ENCODE measurements at places on chromosomes 12 and 14. TPM values are rescaled to one million over a fixed set of nuclear protein-coding genes. Genes with fewer than 3 reads are reported as not detected.

DNA sequence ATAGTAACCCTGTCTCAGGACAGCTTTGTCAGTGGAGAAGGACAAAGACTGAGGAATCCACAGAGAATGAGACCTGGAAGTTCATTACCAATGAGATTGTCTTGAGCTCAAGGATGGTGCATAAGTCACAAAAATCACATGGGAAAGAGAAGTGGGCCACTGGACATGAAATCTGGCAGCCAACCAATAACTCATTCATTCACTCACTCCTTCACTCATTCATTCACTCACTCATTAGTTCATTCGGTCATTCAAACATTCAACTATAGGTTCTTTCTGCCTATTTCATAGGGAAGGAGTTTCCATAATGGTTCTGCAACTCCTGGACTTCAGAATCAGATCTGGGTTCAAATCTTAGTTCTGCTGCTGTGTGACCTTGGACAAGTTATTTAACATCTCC, 18.2 kb upstream of the WSCD2 start:
- H3K27me3 ChIP-seq, result no peaks in the 10 kb centered on the region
- H3K27ac ChIP-seq, result no peak overlapping the region
- H3K4me1 ChIP-seq, result no peaks in the 10 kb centered on the region
- DNase-seq, result no peak
- no peaks in the 10 kb centered on the region for H3K36me3 ChIP-seq
- H3K4me3 ChIP-seq, result no peak overlapping the region

- no peaks in the 10 kb centered on the region for H3K27me3 ChIP-seq
- H3K4me1 ChIP-seq, result peaks cover 50% of the 10 kb centered on the region
- no peak overlapping the region for H3K4me3 ChIP-seq
These were observed 282.4 kb downstream of the ZFP36L1 start for GRCh38 chr14:68510201-68511128.

DNA sequence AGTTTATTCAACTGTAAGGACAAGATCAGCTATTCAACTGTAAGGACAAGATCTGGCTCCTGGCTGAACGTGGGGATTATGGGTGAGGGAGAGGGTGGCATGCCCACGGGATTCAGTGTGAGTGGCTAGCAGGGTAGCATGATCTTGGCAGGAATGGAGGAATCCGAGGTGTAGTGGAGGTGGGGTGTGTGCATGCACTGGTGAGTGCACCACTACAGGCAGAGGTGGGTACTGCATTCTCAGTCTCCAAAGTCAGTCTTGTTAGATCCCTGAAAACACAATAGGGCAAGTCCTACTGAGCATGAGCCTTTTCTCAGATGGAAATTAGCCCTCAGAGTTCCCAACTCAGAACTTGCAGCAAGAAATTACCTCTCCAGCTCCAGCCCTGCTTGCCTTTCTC, 32.2 kb upstream of the DCD start:
- H3K4me1 ChIP-seq, result no peaks in the 10 kb centered on the region
- H3K36me3 ChIP-seq, result no peaks in the 10 kb centered on the region
- no peak overlapping the region for H3K27ac ChIP-seq
- H3K4me3 ChIP-seq, result no peak overlapping the region
- no peaks in the 10 kb centered on the region for H3K27me3 ChIP-seq

- H3K36me3 ChIP-seq, result no peaks in the 10 kb centered on the region
- no peak for DNase-seq
- no peaks in the 10 kb centered on the region for H3K4me1 ChIP-seq
- H3K4me3 ChIP-seq, result no peak overlapping the region
- no peak overlapping the region for H3K27ac ChIP-seq
These were observed 170.6 kb downstream of the SLC2A13 start for GRCh38 chr12:39935275-39935674.

ARF3 gene
- total RNA-seq, result 169 TPM

GPD1 gene
- total RNA-seq, result 0.26 TPM

- H3K4me3 ChIP-seq, result no peak overlapping the region
- H3K4me1 ChIP-seq, result no peaks in the 10 kb centered on the region
- DNase-seq, result no peak
- no peaks in the 10 kb centered on the region for H3K27me3 ChIP-seq
These were observed 137.0 kb downstream of the SLC25A21 start for GRCh38 chr14:37035401-37035800.

- DNase-seq, result no peak
- peaks cover 6% of the 10 kb centered on the region for H3K36me3 ChIP-seq
- H3K27me3 ChIP-seq, result no peaks in the 10 kb centered on the region
- H3K27ac ChIP-seq, result no peak overlapping the region
These were observed 66.8 kb downstream of the CLIP1 start for GRCh38 chr12:122355706-122356105.

DNA sequence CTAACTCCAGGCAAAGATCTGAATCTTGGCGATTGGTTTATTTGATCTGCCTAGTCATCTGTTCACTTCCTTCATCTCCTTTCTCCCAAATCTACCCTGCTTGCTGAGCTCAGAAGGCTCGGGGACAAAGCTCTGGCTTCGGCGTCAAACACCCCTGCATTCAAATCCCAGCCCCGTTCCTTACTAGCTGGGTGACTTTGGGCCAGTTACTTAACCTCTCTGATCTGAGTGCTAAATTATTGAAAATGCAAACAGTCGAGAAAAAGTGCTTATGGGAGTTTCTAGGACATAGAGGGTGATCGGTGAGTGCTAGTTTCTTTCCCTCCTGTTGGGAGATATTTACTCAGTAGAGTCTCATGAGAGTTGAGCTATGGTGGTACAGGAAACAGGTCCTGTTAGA, 121.2 kb upstream of the RFLNA start:
- no peak for DNase-seq
- H3K36me3 ChIP-seq, result no peaks in the 10 kb centered on the region
- H3K4me3 ChIP-seq, result no peak overlapping the region

AQP5 gene
- total RNA-seq, result not detected

C12orf50 gene
- total RNA-seq, result not detected

DNA sequence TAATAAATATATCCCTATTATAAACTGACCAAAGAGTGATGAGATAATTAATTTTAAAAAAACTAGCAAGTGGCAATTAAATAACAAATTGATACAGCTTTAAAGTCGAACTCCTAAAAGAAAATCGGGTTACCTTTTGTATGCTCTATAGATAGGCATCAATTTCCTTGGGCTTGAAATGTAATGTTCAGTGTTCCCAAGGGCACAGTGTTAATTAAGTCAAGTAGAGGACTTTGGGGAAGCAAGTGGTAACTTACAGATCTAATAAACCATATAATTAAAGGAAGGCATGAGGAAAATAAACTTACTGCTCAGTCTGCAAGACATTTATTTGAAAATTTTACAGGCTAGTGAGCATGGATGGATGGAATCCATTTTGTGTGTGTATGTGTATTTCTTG, 220.9 kb downstream of the FSCB start:
- DNase-seq, result no peak
- H3K4me1 ChIP-seq, result no peaks in the 10 kb centered on the region

AP1G2 gene
- total RNA-seq, result 135 TPM

GRCh38 chr14:43449291-43449690, 1057.8 kb downstream of the FSCB start:
- H3K4me1 ChIP-seq, result no peaks in the 10 kb centered on the region
- no peak for DNase-seq
- no peak overlapping the region for H3K4me3 ChIP-seq

CCDC198 gene
- total RNA-seq, result 2.6 TPM

GCH1 gene
- 39.1 TPM for total RNA-seq

DNA sequence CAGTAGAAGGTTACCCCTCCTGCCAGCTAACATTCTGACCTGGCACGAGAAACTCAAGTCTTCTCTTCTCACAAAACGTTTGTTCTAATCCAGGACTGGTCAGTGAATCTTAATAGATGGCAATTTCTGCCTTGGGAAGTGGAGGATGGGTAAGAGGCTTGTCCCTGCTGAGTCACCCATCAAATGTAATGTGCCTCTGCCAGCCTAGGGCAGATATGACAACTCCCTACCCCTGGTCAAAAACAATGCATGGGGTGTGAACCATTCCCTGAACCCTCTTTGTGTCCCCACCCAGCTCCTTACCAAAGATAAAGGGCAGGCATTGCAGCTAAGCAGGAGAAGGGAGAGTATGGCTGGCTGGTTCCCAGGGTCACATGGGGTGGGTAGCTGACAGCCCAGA, 1052.9 kb downstream of the GALC start:
- no peaks in the 10 kb centered on the region for H3K4me1 ChIP-seq
- no peak overlapping the region for H3K4me3 ChIP-seq
- H3K36me3 ChIP-seq, result no peaks in the 10 kb centered on the region
- no peak for DNase-seq
- no peaks in the 10 kb centered on the region for H3K27me3 ChIP-seq
- H3K27ac ChIP-seq, result no peak overlapping the region

DNA sequence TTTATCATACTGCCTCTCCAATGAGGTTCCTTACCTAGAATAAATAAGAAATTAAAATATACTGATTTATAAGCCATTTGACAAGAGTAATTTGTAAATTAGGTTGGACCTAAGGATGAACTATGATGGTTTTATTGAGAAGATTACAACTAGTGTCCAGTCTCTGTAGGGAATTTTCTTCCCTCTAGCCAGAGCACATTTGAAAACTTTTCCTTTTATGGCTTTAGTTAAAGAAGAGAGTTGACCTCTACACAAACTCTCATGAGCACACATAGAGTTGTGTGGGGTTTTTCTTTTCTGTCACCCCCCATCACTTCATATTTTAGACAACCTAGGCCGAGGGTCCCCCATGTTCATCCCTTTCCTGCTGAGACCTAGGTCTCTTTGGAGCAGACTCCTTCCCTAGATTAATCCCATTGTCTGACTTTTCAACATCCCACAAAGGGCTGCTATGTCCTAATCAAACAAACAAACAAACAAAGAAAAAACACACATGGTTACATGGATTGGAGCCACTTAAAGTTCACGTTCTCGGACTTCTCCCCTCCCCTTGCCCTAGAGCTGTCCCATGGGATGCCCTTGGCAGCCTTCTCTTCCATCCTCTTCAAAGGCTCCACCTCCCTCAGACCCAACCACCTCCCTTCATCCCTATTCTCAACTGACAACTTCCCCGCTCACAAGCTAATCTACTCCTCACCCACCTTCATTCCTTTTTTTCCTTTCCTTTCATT, 40.7 kb downstream of the GPR135 start:
- H3K4me1 ChIP-seq, result peaks cover 5% of the 10 kb centered on the region
- H3K36me3 ChIP-seq, result no peaks in the 10 kb centered on the region
- H3K27me3 ChIP-seq, result no peaks in the 10 kb centered on the region
- DNase-seq, result no peak
- no peak overlapping the region for H3K4me3 ChIP-seq
- no peak overlapping the region for H3K27ac ChIP-seq

GRCh38 chr12:21526721-21527345, 737 bp downstream of the SPX start:
- no peak overlapping the region for H3K4me3 ChIP-seq
- H3K27me3 ChIP-seq, result peaks cover 1% of the 10 kb centered on the region
- no peak for DNase-seq
- no peaks in the 10 kb centered on the region for H3K4me1 ChIP-seq

CIROP gene
- not detected for total RNA-seq

PTPRO gene
- 2.4 TPM for total RNA-seq

Data from GM12878 (cell line).